ENCODE measurements at places on chromosomes 2 and 18.

DNA sequence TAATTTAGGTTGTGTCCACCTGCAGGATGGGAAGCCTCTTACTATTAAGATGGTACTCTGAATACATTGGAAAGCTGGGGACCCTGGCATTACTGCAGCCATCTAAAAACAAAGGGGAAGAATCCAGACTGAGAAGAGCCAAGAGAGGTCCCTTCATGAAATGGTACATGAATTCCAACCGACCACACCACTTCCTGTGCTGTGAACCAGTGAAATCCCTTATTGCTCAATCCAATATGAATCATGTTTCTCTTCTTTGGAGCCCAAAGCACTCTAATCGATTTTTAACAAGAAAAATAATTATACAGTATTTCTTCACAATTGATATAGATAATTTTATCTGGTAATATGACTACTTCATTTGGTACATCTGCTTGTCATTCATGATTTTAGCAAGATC, 479.7 kb upstream of the RAB6C start:
- DNase-seq = no peak

GRCh38 chr18:46624127-46624526, 32.9 kb downstream of the LOXHD1 start:
- no peak for DNase-seq

- no peak for DNase-seq
Observed at GRCh38 chr2:160484859-160485520, 8.6 kb downstream of the RBMS1 start.

GRCh38 chr2:70525032-70525431, 28.6 kb downstream of the TGFA start:
- DNase-seq = no peak

GRCh38 chr2:207290833-207291624, 125.3 kb upstream of the KLF7 start:
- DNase-seq = no peak

- DNase-seq = no peak
Observed at GRCh38 chr2:69998761-69999160, 37.3 kb upstream of the ASPRV1 start.

GRCh38 chr18:486929-487740, 13.4 kb downstream of the COLEC12 start:
- no peak for DNase-seq
